ENCODE measurements at places on chromosomes 13 and 19.

GRCh38 chr13:91017669-91018053, 329.8 kb upstream of the MIR17HG start:
- DNase-seq = no peak

GRCh38 chr19:41934849-41935374, 6.7 kb upstream of the ERFL start:
- peak; percentile 72 for DNase-seq

DNA sequence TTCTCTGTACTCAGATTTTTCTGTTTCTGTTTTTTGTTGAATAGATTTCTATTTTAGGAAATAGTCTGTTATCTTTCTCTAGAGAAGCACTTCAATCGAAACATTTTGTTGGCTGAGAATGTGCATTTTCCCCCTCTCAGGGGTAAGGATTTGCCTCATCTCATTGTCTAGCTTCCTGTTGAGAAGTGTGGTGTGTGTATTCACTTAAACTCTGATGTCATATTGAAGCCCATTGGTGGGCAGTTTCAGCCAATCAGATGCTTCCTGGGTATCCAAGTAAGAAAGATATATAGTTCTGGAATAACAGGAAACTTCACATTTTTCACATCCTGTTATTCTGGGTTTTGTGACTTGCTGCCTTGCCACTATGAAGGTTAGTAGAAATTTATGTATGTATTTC, 87.6 kb downstream of the ARHGEF7 start:
- DNase-seq = no peak

GRCh38 chr19:37654629-37655300, 500 bp downstream of the ZFP30 start:
- peak; percentile 4 for DNase-seq

DNA sequence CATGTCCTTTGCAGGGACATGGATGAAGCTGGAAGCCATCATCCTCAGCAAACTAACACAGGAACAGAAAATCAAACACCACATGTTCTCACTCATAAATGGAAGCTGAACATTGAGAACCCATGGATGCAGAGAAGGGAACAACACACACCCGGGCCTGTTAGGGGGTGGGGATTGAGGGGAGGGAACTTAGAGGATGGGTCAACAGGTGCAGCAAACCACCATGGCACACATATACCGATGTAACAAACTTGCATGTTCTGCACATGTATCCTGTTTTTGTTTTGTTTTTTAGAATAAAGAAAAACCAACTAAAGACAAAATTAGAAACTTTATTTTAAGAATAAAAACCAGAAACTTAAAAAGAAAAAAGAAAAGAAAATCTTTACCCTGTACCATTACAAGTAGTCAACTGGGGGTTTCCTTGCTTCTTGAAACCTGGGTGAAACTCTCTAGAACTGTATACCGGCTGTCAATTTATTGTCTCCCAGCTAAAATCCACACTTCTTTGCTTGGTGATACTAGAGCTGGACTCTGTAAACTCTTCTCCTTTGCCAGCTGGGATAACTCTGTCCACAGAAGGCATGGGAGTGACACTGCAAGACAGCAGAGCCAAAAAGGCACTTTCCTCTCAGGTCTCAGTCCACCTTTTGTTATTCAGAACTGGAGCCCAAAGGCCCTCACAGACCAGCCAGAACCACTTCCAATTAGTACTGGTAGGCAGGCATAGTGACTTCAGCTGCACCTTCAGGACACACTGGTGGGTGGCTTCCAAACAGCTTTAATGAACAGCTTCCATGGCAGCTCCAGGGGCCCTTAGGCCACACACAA, 9.0 kb downstream of the MICU2 start:
- DNase-seq = no peak

GRCh38 chr19:15280915-15281683, 48.9 kb upstream of the EPHX3 start:
- DNase-seq = peak; percentile 75

- DNase-seq = peak; percentile 77
Observed at GRCh38 chr19:45523642-45524256, 16.5 kb downstream of the VASP start.

DNA sequence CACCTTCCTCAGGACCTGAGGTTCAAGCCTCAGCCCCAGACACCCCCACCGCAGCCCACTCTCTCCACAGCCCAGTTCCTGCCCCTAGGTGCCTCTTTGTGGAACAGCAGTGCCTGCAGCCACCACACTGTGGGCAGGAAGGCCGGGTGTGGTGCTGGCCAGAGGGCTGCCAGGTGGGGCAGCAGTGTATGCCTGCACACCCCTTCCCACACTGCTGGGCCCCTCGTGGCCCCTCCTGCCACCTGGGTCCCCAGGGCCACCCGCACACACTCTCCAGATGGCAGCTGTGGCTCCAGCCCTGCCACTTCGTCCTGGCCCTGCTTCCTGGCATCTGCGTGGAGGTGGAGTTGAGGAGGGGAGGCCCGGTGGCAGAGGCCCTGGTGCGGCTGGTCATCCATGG, 35.1 kb downstream of the HPN start:
- DNase-seq = no peak

GRCh38 chr13:26058704-26059103, 6.9 kb upstream of the SHISA2 start:
- DNase-seq = no peak

DNA sequence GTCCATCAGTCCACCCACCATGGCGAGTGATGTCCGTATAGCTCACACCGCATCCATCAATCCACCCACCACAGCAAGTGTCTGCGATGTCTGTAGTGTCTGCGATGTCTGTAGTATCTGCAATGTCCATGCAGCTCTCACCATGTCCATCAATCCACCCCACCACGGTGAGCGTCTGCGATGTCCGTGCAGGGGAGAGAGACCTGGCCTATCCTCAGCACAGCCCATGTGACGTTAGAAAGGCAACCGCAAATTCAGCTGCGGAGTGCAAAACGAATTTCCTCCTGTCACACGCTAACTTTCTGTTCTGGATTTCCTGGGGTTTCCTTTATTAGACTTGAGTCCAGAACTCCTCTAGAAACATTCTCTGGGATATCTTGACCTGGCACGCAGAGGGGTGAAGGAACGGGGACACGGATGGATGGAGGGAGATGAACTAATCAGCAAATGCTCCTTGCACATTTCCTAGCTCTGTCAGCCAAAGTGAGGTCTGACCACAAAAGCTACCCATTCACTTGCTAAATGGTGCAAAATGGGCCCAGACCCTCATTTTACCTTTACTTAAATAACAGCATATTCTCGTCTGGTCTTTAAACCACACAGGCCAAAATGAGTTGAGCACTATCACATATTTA, 18.3 kb downstream of the RASA3 start:
- DNase-seq = peak; percentile 5

GRCh38 chr13:87094646-87095045, 576.5 kb upstream of the SLITRK5 start:
- no peak for DNase-seq

DNA sequence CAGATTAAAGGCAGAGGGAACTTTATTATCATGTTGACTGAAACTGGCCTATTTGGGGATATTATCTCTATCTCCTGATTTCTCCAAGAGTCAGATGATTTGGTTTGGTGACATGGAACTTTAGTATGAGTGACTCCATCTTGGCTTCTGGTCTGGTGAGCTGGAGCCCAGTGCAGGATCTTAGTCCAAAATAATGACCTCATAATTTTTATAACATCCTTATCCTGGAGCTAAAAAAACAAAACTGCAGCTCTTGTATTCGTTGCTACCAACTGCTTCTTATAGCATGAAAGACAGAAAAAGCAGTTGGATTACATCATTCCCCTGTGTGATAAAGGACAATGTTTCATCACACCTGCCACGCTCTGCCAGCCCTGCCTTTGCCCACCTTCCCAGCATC, 39.3 kb upstream of the RNF17 start:
- DNase-seq = no peak

DNA sequence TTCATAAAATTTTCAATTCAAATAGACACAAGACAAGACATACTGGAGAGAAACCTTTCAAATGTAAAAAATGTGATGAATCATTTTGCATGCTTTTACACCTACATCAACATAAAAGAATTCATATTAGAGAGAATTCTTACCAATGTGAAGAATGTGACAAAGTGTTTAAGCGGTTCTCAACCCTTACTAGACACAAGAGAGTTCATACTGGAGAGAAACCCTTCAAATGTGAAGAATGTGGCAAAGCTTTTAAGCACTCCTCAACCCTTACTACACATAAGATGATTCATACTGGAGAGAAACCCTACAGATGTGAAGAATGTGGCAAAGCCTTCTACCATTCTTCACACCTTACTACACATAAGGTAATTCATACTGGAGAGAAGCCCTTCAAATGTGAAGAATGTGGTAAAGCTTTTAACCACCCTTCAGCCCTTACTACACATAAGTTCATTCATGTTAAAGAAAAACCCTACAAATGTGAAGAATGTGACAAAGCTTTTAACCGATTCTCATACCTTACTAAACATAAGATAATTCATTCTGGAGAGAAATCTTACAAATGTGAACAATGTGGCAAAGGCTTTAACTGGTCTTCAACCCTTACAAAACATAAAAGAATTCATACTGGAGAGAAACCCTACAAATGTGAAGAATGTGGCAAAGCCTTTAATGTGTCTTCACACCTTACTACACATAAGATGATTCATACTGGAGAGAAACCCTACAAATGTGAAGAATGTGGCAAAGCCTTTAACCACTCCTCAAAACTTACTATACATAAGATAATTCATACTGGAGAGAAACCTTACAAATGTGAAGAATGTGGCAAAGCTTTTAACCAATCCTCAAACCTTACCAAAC, 24.6 kb upstream of the ZNF431 start:
- DNase-seq = no peak

- no peak for DNase-seq
Observed at GRCh38 chr13:63540061-63540460, 2124.4 kb upstream of the PCDH20 start.

GRCh38 chr19:13241231-13242104, 91.3 kb downstream of the IER2 start:
- no peak for DNase-seq

GRCh38 chr13:54709546-54709945, 1680.9 kb downstream of the OLFM4 start:
- no peak for DNase-seq

- no peak for DNase-seq
Observed at GRCh38 chr13:80441968-80442367, 101.0 kb upstream of the SPRY2 start.

DNA sequence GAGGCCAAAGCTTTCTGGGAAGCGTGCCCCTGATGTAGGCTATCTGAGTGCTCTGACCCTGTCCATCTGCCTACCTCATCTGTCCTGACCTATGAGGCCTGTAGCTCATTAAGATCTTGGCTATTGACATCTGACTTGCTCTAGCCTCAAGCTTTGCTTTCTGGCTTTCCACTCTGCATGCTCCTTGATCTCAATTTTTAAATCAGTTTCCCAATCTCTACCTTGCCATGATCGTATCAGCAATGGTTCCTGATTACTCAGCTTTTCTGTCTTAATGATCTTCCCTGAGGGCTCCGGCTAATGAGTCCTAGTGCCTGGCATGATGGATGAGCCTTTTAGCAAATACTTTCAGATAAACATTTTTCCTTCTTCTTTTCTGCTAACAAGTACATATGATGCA, 262.0 kb downstream of the NDFIP2 start:
- no peak for DNase-seq

GRCh38 chr19:40348961-40349507, 539 bp downstream of the PLD3 start:
- no peak for DNase-seq

DNA sequence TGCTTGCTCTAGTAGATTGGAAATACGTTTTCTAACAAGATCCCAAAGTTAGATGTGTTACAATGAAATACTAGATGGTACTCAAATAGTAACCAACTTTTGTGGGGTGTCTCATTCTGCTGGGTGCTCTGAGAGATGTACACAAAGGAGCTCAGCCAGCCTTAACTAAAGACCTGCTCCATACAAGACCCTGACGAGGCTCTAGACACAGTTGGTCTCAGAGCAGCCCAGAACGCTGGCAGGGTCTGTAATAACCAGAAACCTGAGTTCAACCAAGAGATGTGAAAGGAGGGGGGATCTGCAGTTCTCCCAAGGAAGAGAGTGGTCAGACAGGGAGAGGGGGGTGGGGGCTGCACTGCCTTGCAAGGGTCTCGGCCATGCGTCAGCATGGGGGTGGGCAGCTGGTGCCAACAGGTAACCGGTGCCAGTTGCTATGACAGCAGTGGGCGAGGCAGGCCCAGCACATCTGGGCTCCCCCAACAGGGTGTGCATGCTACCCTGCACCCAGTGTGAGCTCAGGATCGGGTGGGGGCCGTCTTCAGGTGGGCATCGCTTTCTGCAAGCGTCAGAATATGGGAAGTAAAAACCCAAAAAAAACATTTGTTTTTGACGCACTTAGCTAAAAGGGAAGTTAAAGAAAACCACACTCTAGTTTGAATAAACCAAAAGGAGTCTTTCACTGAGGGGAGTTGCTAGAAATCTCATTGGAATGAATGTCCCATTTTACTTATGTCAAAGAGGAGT, 68.0 kb upstream of the GPR183 start:
- DNase-seq = no peak

DNA sequence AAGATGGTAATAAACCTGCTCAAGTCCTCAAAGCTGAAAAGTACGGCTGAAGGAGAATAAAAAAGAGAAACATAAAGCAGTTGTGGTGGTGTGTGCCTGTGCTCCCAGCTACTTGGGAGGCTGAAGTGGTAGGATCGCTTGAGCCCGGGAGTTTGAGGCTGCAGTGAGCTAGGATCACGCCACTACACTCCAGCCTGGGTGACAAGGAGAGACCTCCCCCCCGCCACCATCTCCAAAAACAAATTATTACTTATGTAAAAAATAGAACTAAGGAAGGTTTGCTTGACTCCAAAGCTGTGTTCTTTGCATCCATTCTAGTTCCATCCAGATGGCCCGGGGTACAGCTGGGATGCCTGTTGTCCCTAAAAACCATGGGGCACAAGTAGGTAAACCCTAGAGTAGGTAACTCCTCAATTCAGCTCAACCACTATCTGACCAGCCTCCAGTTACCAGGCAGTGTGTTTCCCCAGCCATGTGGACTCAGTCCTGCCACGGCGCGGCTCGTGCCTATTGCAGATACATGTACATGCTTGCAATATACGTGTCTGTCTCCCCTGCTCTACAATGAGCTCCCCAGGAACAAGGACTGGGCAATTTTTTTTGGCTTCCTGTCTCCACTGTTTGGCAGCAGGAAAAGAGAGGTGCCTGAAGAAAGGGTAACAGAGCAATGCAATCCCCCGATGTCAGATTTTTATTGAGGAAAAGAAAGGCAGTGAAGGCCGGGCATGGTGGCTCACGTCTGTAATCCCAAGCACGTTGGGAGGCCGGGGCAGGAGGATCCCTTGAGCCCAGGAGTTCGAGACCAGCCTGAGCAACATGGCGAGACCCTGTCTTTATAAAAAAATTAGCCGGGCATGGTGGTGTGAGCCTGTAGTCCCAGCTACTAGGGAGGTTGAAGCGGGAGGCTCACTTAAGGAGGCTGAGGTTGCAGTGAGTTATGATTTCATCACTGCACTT, 101.3 kb downstream of the GNG7 start:
- DNase-seq = no peak

- DNase-seq = no peak
Observed at GRCh38 chr19:13262450-13262849, 112.2 kb downstream of the IER2 start.

DNA sequence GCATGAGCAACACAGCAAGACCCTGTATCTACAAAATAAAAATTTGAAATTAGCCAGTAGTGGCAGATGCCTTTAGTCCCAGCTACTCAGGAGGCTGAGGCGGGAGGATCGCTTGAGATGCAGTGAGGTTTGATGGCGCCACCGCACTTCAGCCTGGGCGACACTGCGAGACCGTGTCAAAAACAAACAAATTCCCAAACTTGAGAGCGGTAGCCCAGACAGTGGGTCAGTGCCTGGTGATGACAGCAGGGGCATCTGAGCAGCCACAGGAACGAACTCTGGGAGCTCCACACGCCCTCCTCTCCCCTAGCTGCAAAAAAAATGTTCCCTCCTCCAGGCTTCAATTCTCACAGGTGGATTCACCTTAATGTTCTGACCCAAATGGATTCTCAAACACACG, 14.1 kb downstream of the ZNF490 start:
- DNase-seq = no peak
